Stimulated activated CD8-positive, alpha-beta memory T cell treated with anti-CD3 and anti-CD28 coated beads, Interleukin-7, amount 100 ng/mL, for 24 hours (primary cell): ENCODE measurements at places on chromosomes 6 and 20.
A peak's percentile ranks its signal among the peaks of the same experiment; 100 is the strongest.

- DNase-seq = no peak
These were observed 1.9 kb upstream of the PDYN start for GRCh38 chr20:1995531-1996310.

- no peak for DNase-seq
These were observed 7.9 kb downstream of the RNF24 start for GRCh38 chr20:4007383-4008025.

GRCh38 chr20:43532416-43533055, 25.0 kb downstream of the L3MBTL1 start:
- DNase-seq = no peak

DNA sequence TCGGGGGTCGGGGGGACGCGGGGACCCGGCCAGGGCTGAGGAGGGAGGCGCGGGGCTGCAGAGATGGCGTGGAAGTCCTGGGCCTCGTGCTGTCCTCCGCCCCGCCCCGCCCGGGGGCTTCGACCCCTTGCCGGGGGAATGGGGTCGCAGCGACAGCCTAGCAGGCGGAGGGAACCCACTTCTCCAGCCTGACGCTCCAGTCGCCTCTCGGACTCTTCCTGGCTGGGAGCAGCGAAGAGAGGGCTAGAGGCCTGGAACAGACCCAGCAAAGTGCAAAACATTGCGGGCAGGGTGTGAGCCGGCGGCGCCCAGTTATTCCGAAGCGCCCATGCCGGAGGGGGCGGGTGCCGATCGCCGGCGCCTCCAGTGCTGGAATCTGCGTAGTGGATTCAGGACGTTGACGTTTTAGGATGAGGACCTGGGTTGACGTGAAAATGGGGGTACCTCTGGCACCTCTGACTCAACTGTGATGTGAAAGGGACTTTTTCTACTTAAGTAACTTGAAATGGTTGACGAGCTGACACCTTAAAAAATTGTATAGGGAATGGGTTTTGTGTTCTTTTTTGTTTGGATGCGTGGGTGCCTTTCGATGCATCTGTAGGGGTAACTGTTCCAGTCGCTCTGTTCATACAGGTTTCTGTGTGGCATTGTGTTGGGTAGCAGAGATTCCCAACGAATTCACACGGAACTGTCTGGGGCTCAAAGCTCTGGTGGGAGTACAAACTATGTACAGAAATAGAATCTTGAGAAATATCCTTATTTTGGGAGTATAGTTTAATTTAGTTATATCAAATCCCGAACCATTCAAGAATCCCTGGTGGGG, 1.4 kb downstream of the SLC35F1 start:
- no peak for DNase-seq

DNA sequence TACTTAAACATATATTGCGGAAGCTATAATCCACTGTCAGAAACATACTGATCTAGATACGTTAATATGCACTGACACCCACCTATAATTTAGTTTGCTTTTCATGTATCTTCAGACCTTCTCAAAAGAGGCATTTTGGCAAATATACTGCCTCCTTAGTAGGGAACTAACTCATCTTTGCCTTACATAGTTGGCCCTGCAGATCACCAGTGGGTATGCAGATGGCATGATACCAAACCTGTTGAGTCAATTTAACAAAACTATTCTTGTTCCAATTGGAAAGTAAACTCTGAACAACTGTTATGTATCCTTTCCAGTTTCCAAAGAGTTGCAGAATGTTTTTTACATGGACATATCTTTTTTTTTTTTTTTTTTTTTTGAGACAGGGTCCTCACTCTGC, 35.6 kb upstream of the TBC1D20 start:
- no peak for DNase-seq

DNA sequence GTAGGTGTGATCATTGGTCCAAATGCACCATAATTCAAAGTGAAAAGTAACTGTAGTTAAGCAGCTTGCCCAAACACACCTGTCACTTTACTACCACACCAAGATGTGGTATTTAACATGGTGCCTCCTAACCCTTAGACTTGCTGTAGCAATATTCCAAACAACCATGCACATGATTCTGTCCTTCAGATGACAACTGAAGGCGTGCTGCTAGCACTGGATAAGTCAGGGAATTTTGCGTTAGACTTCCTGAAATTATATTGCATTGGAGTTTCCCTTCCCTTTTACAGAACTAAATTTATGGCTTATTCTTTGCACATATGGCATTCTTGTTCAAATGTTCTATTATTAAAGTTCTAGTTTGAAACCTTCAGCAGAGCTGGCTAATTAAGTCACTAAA, 106.2 kb downstream of the ARHGAP18 start:
- DNase-seq = no peak

GRCh38 chr20:50286609-50287008, 96.0 kb downstream of the CEBPB start:
- DNase-seq = no peak

- DNase-seq = no peak
These were observed 732 bp downstream of the CYP24A1 start for GRCh38 chr20:54172856-54173652.

- DNase-seq = no peak
These were observed 24.0 kb upstream of the CLIC5 start for GRCh38 chr6:46039646-46040045.

- DNase-seq = no peak
These were observed 282.8 kb downstream of the RNGTT start for GRCh38 chr6:88680654-88681053.

GRCh38 chr6:1867197-1867596, 257.5 kb downstream of the FOXC1 start:
- DNase-seq = no peak

DNA sequence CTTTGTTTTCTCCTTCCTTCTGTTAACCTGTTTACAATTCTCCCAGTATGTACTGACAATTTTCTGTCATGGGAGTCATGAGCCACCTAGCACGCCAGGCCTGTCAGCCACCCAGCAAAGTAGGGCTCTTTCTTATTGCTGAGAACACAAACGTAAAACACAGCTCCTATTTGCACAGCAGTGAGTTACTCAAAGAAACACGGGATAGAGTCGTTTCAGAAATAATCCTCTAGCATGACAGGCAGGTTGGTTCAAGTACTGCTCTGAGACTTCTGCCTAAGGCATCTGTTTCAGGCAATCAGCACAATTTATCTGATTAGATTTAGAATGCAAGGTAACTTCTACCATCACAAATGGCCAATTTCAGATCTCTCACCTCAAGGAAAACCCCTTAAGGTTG, 88.8 kb downstream of the CD24 start:
- DNase-seq = no peak

- no peak for DNase-seq
These were observed 64.9 kb upstream of the BTBD3 start for GRCh38 chr20:11852811-11853210.

DNA sequence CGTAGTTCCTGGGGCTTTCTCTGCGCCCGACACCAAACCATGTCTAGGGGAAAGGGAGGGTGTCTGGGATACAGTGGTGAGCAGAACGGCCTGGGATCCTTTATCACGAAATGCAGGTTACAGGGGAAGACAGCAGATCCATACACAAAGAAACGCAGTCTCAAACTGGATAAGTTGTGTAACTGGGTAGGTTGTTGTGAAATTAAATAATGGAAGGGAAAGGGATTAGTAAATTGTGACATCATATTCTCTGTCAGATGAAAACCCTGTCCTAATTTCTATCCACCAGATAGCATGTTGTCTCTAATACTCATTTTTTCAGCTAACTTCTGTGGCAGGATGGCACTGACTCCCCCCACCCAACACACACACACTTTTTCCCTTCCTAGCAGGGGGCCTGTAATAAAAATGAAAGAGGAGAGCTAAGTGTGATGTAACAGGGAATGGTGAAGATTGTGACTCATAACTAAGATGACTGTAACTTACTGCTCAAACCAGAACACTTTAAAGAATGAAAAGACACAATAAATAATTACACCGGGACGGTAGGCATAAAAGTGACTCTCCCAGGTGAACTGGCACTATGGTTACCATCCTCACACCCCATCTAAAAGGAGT, 769 bp upstream of the TRPC4AP start:
- no peak for DNase-seq

GRCh38 chr6:26520850-26521599, 17.1 kb upstream of the HMGN4 start:
- DNase-seq = peak; percentile 77

DNA sequence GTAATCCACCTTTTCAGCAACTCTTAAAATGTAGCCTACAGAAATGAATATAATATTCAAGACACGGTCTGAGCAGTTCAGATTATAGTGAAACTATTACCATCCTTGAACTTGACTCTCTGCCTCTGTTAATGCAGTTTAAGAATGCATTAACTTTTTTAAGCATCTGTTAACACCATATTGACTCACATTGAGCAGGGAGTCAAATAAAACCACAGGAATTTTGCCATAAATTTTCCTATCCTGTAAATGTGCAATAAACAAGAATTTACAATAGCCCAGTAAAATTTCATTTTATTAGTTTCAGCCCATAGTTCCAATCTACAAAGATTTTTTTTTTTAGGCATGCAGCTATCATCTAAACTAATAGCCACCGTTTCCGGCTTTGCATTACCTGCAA, 239.2 kb upstream of the DEFB112 start:
- DNase-seq = no peak

- no peak for DNase-seq
These were observed 52.3 kb downstream of the EZR start for GRCh38 chr6:158766621-158767455.

- DNase-seq = no peak
These were observed 7.8 kb upstream of the KHDC1L start for GRCh38 chr6:73233048-73233447.

GRCh38 chr20:24956001-24956841, 7.2 kb downstream of the CST7 start:
- no peak for DNase-seq

DNA sequence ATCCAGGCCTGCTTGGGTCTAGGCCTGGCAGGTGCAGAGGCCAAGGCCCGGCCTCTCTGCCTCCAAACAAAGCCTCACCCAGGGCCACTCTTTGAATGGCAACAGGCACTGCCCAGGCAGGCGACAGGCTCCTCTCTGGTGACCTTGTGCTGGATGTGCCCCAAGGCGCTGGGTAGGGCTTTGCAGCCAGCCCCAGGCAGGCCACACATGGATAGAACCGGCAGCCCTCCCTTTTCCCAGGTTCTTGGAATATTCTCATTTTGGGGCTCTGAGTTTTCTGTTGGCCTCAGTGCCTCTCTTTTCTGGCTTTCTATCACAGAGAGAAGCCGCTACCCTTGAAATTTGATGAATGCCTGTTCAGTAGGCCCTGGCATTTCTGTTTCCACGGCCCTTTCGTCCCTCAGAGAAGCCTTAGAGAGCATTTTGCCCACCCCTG, 18.9 kb downstream of the PKIG start:
- no peak for DNase-seq

DNA sequence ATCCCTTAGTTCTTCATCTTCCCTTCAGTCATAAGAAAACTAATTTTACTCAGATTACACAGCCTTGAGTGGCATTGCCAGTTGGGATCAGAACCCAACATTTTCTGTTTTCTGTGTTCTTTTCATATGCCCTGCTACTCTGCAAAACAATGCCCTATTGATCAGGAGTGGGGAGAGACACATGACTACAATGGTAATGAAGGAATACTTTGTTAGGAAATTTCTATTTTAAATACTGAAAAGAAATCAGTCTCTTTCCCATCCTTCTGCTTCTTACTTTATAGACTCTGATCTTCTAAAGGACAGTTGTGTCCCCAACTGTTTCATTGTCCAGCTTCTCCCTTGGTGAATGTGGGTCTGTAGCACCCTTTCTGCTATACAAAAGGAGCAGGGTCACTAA, 5.5 kb upstream of the PKIB start:
- DNase-seq = no peak

DNA sequence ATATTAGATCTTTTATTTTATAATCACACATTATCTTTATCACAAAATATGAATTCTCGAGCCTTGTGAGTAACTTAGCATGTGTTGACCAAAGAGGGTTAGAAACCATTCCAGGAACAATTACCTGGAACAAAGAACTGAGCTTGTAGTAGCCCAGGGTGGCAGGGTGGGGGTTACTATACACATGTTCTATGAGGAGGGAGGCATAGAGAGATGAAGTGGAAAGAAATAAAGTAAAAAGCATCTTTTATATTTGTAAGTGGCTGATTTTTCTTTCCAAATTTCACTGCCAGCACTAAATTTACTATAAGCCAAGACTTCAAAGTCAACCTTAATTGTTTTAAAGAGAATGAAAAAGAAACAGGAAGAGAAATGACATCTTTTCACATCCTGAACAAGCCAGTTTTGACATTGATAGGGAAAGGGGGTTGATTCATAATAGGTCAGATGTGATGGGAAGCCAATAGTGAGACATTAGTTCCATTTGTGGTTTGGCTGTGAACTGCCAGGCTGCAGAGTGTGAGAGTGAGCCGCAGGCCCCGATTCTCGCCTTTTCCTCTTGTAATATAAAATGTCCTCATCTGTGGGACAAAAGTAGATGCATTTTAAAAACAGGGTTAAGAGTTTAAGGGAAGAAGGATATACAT, 52.7 kb upstream of the MYB start:
- peak; percentile 17 for DNase-seq

- DNase-seq = peak; percentile 45
These were observed 6.7 kb upstream of the DDR1 start for GRCh38 chr6:30877419-30878262.

DNA sequence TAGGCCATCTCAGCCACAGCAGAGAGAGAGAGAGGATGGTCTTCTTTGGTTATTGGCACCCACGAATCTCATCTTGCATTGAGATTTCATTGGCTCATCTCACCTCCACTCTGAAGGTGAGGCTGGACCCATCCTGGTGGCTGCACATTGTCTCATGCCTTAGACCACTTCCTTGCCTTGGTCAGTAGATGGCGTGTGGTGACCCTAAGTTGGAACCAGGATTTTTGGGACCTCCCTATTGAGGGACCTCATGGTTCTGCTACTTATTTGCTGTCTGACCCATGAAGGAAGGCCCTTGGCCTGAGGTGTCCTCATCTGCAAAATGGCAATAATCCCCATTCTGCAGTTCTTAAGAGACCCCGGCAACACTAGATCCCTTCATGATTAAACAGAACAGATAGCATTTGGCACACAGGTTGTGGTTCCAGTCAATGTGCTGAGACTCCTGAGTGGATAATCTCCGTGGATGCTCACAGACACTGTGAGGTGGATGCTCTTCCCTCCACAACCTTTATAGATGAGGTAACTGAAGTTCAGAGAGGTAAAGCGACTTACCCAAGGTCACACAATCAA, 21.5 kb upstream of the AAR2 start:
- DNase-seq = no peak

- no peak for DNase-seq
These were observed 104.0 kb downstream of the SASH1 start for GRCh38 chr6:148446681-148447080.

DNA sequence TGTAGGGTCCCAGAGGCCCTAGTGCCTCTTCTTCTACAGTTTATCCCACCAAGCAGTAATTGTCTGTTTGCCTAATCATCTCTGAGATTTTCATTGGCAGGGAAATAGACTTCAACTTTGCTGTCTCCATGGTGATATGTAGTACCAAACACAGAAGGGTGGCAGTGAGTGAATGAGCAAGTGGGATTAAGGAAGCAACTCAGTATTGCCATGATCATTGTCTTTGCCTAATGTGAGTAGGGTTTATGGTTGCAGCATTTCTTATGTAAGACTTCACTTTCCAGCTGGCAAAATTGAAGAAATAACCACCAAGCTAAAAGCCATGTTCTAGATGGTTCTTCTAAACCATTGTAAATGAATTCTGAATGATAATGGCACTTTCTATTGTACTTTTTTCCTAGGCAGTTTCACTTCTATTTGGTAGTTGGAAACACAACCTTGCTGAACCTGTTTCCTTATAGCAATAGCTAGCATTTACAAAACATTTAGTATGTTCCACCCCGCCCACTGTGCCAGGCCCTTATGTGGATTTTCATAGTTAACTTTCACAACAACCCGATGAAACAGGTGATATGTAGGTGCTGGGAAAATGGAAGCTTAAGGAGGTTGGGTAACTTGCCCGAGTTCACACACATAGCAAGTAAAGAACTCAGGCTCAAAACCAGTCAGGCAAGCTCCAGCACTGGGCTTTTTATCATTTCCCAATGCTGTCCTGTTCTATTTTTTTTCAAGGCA, 32.0 kb downstream of the ZC2HC1B start:
- no peak for DNase-seq
